CD4-positive, alpha-beta memory T cell (primary cell): ENCODE measurements at places on chromosomes 2 and 18. TPM values are rescaled to one million over a fixed set of nuclear protein-coding genes. Genes with fewer than 3 reads are reported as not detected.

ETAA1 gene
- total RNA-seq = 13.6 TPM

EVX2 gene
- not detected for total RNA-seq

RGPD4 gene
- total RNA-seq = 0.09 TPM

TUBB8B gene
- total RNA-seq = not detected

CCDC85A gene
- not detected for total RNA-seq

PARD6G gene
- 0.28 TPM for total RNA-seq

ITGB6 gene
- total RNA-seq = not detected

SS18 gene
- 78.7 TPM for total RNA-seq

TFCP2L1 gene
- 0.06 TPM for total RNA-seq

ATOH8 gene
- not detected for total RNA-seq

G6PC2 gene
- total RNA-seq = not detected

NTSR2 gene
- not detected for total RNA-seq

RAB11FIP5 gene
- total RNA-seq = 12.8 TPM

CPSF3 gene
- 22.4 TPM for total RNA-seq

LYPD6B gene
- total RNA-seq = not detected

MLPH gene
- not detected for total RNA-seq

POTEC gene
- total RNA-seq = not detected

ZNF396 gene
- 5.5 TPM for total RNA-seq

DSG4 gene
- not detected for total RNA-seq
